ENCODE measurements at places on chromosomes 16 and 17.

- no peak for DNase-seq
Measured at GRCh38 chr17:2419486-2419885, 18.6 kb upstream of the MNT start.

DNA sequence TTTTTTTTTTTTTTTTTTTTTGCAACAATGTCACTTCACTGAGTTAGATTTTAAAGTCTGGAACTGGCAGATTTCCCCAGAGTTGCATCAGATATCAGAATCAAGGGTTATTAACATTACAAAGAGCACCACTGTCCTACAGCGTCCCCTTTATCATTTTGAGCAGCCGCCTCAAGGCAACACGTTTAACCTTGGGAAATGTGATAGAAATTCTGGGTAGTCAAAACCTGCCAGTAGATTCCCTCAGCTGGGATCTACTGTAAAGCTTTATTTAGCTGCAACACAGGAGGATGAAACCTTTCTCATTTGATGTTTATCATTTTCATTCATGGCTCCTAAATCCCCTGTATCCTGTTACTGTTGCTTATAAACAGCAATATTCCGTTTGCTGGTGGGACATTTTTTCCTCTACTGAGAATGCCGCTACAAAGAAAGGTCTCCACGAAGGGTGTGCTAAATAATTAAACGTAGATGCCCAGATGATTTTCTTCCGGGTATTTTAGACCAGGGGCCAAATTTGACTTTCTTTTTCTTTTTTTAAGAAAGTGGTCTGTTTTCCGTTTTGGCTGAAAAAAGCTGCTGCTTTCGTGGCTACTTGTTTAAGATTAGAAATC lies 436.1 kb upstream of the GOT2 start:
- no peak for DNase-seq

DNA sequence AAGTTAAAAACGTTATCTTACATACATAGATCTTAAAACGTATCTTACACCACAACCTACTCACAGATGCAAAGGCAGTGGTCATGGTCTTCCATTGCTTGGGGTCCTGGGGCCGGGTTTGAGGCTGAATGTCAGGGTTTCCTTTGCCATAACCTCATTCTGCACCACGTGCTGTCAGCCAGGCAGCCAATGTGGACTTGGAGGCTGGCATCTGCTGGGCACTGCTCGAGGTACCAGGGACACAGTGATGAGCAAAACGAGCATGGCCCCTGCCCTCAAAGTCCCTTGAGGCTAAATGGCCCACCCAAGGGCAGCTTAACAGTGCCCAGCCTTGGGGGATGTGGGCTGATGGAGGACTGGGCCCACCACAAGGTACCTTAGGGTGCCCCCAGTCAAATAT lies 35.8 kb upstream of the RGS9 start:
- DNase-seq = no peak

DNA sequence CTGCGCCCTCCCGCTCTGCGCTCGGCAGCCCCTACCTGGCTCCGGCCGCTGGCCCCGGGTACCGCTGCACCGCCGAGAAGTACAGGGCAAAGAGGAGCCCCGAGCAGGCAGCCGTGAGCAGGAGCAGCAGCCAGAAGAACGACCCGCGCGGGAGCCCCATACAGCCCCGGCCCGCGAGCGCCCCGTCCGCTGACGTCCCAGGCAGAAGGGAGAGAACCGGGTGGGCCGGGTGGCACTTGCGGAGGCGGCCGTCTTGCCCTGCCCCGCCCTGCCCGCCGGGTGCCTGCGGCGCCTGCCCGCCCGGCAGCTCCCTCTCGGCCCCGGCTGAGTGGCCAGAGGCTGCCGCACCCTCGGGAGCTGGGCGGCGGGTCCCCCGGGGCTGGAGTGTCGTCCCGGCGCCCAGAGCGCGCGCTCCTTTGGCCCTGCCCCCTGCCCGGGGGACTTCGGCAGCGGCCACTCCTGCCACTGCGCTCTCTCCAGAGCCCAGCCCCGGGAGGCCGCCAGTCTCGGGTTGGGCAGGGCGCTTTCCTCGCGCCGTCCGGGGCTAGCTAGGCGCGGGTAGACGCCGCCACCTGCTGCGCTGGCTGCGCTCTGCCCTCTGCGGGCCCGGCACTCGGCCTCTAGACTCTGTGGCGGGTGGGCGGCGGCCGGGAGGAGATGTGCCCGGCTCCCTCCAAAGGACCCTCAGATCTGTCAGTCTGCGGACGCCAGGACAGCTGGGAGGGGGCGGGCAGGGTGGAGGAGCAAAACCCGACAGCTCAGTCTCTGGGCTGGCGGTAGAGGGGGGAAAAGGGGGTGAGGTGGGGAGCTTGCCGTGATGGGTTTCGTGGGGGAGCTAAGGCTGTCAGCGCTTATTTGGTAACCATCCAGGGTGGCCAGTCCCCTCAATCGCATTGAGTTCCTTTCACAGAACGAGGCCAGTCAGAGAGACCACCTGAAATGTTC lies at the start of gene ST6GALNAC2:
ST6GALNAC2 (minus strand) TSS at position 212 of the 945 bp plus-strand sequence; CDS start at position 160, 52 bp downstream.
- DNase-seq = peak; percentile 33

DNA sequence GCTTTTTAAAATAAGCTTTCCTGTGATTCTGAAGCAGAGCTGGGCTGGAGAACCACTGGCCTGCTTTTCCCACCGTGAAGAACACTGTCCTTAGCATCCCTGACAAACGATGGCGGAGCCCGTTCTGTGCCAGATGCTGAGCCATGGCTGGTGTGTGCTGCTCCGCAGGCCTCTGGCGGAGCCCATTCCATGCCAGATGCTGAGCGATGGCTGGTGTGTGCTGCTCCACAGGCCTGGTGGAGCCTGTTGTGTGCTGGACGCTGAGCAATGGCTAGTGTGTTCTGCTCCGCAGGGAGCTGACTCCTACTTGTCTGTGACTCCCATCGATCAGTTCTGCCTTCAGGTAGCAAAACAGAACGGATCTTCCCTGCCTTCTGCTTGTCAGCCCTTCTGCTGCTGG lies 4.3 kb downstream of the ENDOV start:
- DNase-seq = no peak

GRCh38 chr16:23499801-23500200 lies 10.5 kb downstream of the GGA2 start:
- DNase-seq = no peak

DNA sequence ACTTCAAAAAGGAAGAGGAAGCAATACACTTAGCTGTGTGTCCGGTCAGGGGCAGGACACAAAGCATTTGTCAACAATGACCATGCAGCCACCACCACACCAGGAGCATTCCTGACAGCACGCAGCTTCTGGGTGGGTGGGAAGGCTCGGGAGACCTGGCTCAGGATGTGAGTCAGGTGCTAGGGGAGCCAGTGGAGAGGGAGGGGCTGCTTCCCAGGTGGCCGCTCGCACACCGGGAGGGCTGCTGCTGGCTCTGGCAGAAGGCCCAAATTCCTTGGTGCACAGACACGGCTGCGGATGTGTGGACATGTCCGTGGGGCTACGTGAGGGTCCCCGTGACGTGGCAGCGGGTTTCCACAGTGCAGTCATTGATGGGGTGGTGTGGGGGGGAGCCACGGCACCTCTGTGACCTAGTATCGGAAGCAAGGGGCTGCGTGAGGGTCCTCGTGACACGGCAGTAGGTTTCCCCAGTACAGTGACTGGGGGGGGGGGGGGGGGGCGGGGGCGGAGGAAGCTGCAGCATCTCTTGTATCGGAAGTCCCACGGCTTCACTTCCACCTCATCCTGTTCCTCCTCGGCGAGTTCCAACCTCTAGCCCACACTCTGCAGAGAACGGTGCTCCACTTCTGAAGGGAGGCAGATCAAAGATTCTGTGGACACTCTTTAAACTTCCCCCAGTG lies 112.8 kb downstream of the ZNF778 start:
- DNase-seq = peak; percentile 19

Measured in NCI-H2081 (cell line).